ENCODE measurements at places on chromosomes 2 and 18.

- DNase-seq = no peak
Measured at GRCh38 chr2:207073412-207073800, 92.3 kb downstream of the KLF7 start.

DNA sequence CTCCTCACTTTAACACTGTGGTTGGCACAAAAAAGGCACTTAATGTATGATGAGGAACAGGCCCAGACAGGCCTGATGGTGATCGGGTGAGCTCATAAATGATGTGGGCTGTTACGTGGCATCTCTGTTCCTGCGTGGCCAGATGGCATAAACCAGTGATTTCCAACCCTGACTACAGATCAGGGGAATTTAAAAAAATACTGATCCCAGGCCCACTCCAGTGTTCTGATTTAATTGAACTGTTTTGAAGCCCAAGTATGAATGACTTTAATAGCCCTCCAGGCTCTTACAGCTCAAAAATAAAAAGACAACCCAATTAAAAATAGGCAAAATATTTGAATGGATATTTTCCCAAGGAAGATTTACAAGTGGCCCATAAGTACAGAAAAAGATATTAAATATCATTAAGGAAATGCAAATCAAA lies 48.2 kb downstream of the LIPG start:
- no peak for DNase-seq

DNA sequence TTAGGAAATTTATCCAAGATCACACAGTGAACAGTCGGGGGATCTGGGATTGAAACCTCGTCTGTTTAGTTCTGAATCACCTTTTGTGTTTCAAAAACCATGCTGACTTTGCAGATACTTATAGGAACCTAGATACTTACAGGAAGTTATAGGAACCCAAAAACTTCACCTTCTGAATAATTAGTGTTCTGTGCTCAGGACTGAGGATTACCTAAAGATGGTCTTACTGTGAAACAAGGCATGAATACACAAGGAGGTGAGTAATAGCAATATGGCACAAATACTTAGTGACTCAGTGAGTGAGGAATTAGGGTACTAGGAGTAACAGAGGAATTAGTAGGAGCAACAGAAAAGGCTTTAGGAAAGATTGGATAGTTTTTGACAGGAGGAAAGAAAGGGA lies 145.5 kb downstream of the LRATD1 start:
- DNase-seq = no peak

GRCh38 chr2:136239079-136239685 lies 121.2 kb upstream of the CXCR4 start:
- no peak for DNase-seq

- DNase-seq = no peak
Measured at GRCh38 chr2:172993139-172993538, 82.5 kb upstream of the MAP3K20 start.

DNA sequence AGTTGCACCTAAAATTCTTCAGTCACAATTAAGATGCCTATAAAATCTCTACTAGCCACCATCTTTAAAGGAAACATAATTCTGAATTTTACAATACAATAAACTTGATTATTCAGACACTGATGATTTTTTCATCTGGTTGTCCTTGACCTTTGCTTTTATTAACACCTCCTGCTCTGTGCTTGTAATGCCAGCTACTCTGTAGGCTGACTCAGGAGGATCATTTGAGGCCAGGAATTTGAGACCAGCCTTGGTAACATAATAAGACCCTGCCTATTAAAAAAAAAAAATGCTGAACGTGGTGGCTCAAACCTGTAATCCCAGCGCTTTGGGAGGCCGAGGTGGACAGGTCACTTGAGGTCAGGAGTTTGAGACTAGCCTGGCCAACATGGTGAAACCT lies 38.3 kb downstream of the HAT1 start:
- no peak for DNase-seq

DNA sequence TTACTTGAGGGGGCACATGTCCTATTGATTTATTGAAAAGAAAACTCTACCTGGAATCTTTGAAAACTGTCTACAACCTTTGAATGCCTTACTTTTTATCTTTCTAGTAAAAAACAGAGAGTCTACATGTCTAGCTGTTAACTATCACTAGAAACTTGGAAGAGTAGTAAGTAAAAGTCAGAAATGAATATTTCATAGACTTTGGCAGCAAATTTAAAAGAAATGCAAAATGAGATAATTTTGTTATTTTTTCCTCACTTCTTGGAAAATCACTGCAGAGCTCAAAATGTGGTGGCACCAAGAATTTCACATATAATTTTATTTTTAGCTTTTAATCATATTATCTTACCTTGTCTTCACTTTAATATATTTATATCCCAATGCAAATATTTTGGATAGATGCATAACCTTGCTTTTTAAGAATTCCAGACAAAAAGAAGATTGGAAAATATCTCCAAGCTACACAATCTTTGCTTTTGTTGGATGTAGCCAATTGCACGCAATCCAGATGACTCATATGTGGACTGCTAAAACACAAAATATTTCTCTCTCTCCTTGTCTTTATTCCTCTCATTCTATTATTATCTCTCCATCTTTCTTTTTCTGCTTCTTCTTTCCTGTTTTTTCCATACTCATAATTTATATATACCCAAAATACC lies 92.2 kb upstream of the DSEL start:
- no peak for DNase-seq

DNA sequence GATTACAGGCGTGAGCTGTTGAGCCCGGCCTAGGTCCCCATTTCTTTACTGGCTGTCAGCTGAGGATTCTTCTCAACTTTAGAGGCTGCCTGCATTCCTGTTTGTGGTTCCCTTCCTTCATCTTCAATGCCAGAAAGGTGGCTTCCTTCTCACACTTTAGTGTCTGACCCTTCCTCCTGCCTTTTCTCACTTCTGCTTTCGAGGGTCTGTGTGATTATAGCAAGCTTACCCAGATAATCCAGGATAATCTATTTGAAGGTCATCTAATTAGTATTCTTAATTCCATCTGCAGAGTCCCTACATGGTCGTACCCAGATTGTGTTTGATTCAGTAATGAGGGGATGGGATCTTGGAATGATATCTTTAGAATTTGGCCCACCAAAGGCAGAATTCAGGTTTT lies 157.4 kb downstream of the TANC1 start:
- no peak for DNase-seq

- DNase-seq = no peak
Measured at GRCh38 chr2:112807233-112807807, 23.0 kb upstream of the IL1A start.

GRCh38 chr18:54812885-54813284 lies 15.4 kb upstream of the RAB27B start:
- DNase-seq = no peak

DNA sequence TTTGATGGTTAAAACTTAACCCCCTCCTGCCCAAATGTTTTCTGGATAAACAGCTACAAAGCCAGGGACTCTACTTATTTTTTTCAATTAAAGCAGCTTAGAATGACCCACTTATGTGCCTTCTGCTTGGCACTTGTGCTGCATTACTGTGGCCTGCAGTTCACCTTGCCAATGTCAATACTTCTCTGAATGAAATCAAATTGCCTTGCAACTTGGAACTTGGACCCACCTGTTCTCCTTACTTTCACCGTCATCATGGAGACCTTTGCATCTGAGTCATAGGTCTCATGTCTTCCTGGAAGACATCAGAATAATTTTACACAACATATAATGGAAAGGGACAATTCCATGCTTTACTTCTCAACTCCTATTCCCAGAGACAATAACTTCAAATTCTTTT lies 92.1 kb upstream of the FHL2 start:
- no peak for DNase-seq

DNA sequence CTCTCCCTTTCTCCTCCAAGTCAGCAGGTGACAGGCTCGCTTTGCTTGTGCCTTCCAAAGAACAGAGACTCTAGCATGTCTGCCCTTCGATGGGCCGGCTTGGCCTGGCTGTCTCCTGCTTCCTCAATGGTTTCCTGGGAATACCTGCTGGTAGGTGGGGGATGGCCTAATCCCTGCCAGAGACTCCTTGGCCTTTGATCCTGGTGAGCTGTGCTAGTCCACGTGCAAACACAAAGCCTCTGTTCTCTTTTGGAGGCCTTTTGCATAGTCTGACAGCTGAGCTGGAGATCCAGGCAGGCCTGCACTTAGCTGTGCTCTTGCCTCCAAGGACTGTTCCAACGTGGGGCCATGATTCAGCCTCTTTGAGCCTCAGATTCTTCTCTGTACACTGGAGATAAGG lies 67.6 kb downstream of the ARL4C start:
- no peak for DNase-seq

Measured in GM12892 (cell line).